AG20443 (cell line): ENCODE measurements at places on chromosomes 11 and 22.
A peak's percentile ranks its signal among the peaks of the same experiment; 100 is the strongest.

DNA sequence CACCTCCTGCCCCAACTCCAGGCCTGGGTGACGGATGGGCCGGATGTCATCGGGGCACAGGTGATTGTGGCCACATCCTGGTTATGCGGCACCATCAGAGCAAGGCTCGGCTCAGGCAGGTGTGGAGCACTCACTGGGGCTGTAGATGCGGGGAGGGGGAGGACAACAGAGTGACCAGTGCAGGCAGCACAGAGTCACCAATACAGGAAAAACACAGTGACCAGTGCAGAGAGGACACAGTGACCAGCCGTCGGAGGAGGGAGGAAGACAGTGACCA lies 209.1 kb downstream of the BRD1 start:
- DNase-seq, result no peak

DNA sequence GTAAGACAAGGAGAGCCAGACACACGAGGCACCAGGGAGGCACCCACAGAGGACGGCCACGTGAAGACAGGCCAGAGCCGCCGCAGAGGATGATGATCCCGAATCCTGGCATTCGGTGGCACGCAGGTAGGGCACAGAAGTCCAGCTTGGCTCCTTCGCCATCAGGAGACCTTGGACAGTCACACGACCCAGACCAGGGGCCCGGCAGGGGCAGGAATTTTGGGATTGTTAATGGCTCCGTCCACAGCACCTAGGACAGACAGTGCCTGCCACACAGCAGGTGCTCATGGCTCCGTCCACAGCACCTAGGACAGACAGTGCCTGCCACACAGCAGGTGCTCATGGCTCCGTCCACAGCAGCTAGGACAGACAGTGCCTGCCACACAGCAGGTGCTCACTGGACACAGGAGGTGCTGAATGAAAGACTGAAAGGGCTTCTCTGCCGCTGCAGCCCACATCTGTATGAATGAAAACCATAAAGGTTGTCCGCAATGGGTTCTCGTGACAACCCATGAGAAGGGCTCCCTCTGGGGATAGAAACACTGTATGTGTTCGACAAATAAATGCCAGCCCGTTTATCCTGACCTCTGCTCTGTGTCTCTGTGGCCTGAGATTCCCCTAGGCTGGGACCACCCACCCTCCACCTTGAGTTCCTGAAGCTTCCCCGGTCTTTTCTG lies 341.6 kb downstream of the CTTN start:
- DNase-seq, result no peak

DNA sequence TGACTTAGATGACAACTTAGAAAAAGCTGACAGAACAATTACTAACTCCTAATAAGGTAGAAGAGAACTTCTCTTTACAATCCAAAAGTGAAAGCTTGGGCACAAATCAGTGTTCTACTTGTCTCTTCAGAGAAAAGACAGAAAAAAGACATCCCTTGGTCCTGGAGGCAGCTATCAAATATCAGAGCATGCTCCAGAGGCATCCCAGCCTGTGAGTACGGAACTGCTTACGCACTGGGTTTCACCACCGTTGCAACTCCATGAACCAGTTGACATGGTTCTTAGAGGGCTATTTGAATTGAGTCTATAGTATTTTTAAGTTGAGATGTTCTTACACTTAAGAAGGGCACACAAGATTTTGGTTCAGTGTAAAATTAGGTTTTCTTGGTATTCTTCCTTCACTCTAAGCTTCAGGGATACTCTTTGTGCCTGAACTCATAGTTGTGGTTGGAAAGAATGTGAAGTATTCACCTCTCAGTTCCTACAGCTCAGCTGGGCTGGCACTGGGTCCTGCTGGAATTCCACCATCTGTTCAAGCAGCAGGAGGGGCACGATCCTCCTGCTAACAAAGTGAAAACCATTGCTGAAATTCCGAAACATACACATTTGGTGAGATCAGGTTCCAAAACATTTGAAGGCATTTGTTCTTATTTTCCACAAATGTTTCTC lies 6.3 kb downstream of the AKIP1 start:
- DNase-seq, result peak; percentile 89

- no peak for DNase-seq
These were observed 30.4 kb downstream of the LDHAL6A start for GRCh38 chr11:18485913-18486528.

DNA sequence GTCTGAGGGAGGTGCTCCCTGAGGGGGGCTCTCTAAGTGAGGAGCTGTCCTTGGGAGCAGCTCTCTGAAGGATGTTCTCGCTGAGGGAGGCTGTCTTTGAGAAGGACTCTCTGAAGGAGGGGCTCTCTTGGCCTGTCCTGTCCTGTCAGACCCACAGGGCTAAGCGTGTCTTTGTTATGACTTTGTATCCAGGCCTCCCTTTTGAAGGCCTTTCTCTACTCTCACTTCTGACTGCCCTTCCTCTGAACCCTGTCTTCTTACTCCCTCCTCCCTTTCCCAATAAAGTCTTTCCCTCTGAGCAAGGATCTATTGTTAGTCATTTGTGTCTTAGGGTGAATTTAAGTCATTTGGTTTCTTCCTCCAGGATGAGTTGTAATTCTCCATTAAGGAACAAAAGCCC lies 330.1 kb upstream of the PLET1 start:
- DNase-seq, result peak; percentile 20

GRCh38 chr11:2319791-2320472 lies 18.1 kb downstream of the TSPAN32 start:
- DNase-seq, result no peak
